Activated T-helper 1 cell treated with anti-CD3 and anti-CD28 coated beads, Interleukin-12 subunit alpha, Interleukin-12 subunit beta, Interleukin-2, Interleukin-4 antibody, amounts not matched to agents 30 ng/mL and 10 ng/mL and 1 ng/mL, durations not matched to agents 14 hours and 24 hours and 36 hours (primary cell): ENCODE measurements at places on chromosomes 16 and 17.

DNA sequence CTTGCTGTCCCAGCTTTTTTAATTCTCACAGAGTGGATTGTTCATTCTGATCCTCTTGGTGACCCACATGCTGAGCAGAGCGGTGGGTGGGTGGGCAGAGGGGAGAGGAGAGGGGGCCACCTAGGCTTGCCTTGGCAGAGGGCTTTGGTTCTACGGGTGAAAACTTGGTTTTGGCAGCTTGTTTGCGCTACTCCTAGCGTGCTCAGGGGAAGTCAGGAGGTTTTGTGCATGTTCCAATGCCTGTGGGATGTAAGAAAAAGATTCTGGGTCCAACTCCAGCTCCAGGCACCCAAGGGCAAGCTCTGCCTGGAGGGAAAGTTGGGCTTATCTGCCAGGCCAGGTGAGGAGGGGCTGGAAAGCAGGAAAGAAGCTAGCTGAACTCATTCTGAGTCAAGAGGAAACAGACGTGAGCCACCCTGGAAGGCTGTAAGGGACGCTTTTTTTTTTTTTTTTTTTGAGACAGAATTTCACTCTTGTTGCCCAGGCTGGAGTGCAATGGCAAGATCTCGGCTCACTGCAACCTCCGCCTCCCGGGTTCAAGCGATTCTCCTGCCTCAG is 169.1 kb downstream of the WSCD1 start:
- no peaks in the 10 kb centered on the region for H3K36me3 ChIP-seq
- no peak overlapping the region for H3K4me3 ChIP-seq
- no peak for DNase-seq

- peak within 1 kb of the TSS; percentile 70 for H3K27ac ChIP-seq
- DNase-seq = peak; percentile 69
- no peaks in the 10 kb centered on the region for H3K27me3 ChIP-seq
- H3K4me1 ChIP-seq = peaks cover 8% of the 10 kb centered on the region
- peaks cover 27% of the 10 kb centered on the region for H3K36me3 ChIP-seq
Measured at GRCh38 chr17:40177275-40177874, at the start of gene RAPGEFL1. RAPGEFL1 (plus strand) TSS chr17:40177470; CDS start chr17:40177862, 392 bp downstream.

DNA sequence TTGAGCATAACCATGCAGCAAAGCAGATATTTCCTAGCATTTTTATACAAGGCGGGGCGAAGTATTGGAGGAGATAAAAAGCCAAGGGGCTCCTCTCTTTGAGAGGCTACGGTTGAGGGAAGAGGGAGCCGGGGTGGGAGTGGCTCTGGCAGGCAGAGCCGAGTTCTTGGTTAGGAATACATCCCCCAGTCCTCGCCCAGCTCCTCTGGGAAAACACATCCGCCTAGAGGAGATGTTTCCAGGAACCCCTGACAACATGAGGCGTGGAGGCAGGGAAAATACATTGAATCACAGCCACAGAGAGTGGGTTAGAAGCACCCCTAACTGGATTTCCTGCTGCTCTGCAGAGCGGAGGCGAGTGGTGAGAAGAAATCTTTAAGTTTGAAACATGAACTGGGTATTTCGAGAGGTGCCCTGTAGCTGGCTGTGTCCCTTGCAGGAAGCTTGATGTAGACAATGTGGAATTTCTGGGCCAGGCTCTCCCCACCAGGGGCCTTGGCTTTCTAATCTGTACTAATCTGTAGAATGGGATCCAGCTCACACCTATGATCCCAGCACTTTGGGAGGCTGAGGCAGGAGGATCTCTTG is 27.3 kb downstream of the TTYH2 start:
- H3K27me3 ChIP-seq = no peaks in the 10 kb centered on the region
- no peaks in the 10 kb centered on the region for H3K4me1 ChIP-seq
- DNase-seq = no peak
- H3K4me3 ChIP-seq = no peak overlapping the region
- H3K27ac ChIP-seq = no peak overlapping the region

DNA sequence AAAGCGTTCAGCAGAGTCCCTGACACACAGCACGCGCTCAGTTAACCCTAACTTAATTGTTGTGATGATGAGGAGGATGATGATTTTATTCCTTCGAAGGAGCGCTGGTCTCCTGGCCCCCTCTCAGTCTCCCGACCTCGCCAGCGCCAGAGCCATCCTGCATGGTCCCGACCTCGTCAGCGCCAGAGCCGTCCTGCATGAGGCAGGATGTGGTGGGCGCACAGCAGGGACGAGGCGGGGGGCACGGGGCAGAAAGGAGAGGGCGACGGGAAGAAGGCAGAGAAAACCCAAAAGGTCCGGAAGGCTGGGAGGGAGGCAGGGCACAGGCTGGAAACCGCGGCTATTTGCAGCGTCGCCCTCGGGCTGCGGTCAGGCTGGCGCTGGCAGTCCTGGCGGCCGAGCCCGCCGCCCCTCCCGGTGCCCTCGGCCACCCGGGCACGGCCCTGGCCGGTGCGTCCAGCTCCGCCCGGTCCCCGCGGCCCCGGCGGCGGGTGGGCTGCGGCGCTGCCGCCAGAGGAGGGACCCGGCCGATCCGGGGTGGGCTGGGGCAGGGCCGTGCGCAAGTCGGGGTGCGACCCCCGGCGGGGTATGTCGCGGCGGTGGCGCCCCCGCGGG is 3.0 kb upstream of the TAC4 start:
- peaks cover 3% of the 10 kb centered on the region for H3K36me3 ChIP-seq
- H3K27ac ChIP-seq = peak overlapping the region; percentile 1
- H3K4me1 ChIP-seq = peaks cover 12% of the 10 kb centered on the region
- no peak for DNase-seq

DNA sequence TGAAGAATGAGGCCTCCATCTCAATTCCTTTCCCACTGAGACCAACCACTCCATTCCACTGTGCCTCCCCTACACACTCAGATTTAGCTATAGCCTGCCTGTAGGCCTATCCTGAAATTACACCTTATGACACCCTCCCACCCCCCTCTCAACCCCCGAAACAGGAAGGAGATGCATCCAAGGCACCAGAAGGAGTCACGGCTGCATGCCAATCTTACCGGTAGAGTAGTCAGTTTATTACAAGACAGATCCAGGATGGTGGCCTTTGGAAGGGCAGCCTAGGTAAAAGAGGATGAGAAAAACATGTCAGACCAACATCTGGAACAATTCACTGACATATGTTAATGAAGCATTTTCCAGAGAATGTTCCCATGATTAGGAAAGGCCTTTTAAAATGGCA is 2.6 kb downstream of the LRRC59 start:
- DNase-seq = no peak
- H3K4me1 ChIP-seq = peaks cover 36% of the 10 kb centered on the region
- no peaks in the 10 kb centered on the region for H3K27me3 ChIP-seq
- H3K36me3 ChIP-seq = peaks cover 44% of the 10 kb centered on the region
- H3K4me3 ChIP-seq = peak overlapping the region; percentile 99

- DNase-seq = no peak
- peaks cover 8% of the 10 kb centered on the region for H3K4me1 ChIP-seq
- no peak overlapping the region for H3K27ac ChIP-seq
- no peak overlapping the region for H3K4me3 ChIP-seq
- H3K36me3 ChIP-seq = peaks cover 54% of the 10 kb centered on the region
Measured at GRCh38 chr16:16048904-16049582, 99.6 kb downstream of the ABCC1 start.

GRCh38 chr16:721765-722540 is 1.0 kb downstream of the ANTKMT start:
- H3K36me3 ChIP-seq = no peaks in the 10 kb centered on the region
- H3K4me3 ChIP-seq = peak overlapping the region; percentile 69
- peaks cover 11% of the 10 kb centered on the region for H3K27me3 ChIP-seq
- no peak overlapping the region for H3K27ac ChIP-seq

- no peaks in the 10 kb centered on the region for H3K4me1 ChIP-seq
- no peak overlapping the region for H3K27ac ChIP-seq
- no peaks in the 10 kb centered on the region for H3K27me3 ChIP-seq
- no peak for DNase-seq
- H3K36me3 ChIP-seq = no peaks in the 10 kb centered on the region
- H3K4me3 ChIP-seq = no peak overlapping the region
Measured at GRCh38 chr16:9404811-9405210, 313.4 kb downstream of the HAPSTR1 start.

GRCh38 chr16:65932350-65933072 is 434.0 kb upstream of the CDH5 start:
- no peak overlapping the region for H3K27ac ChIP-seq
- no peaks in the 10 kb centered on the region for H3K4me1 ChIP-seq
- H3K27me3 ChIP-seq = no peaks in the 10 kb centered on the region
- DNase-seq = no peak

DNA sequence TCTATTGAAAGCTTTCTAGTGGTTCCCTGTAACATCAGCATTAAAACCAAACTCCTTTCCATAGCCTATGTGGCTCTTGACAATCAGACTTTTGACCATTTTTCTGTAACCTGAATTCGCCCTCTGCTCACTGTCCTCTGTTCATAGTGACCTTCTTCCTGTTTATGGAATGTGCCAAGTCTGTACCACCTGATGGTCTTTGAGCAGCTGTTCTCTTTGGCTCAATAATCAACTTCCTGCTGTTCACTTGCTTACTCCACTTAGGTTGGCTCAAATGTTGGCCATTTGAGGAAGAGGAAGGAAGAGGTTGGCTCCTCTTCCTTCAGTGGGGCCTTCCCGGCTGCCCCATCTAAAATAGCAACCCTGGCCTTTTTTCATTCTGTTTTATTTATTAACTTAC is 251.5 kb downstream of the CA10 start:
- H3K27me3 ChIP-seq = no peaks in the 10 kb centered on the region
- H3K4me3 ChIP-seq = no peak overlapping the region
- H3K27ac ChIP-seq = no peak overlapping the region
- DNase-seq = no peak
- no peaks in the 10 kb centered on the region for H3K36me3 ChIP-seq

GRCh38 chr17:7589204-7589868 is 558 bp downstream of the SOX15 start:
- peaks cover 15% of the 10 kb centered on the region for H3K4me1 ChIP-seq
- peaks cover 44% of the 10 kb centered on the region for H3K36me3 ChIP-seq
- DNase-seq = peak; percentile 52

DNA sequence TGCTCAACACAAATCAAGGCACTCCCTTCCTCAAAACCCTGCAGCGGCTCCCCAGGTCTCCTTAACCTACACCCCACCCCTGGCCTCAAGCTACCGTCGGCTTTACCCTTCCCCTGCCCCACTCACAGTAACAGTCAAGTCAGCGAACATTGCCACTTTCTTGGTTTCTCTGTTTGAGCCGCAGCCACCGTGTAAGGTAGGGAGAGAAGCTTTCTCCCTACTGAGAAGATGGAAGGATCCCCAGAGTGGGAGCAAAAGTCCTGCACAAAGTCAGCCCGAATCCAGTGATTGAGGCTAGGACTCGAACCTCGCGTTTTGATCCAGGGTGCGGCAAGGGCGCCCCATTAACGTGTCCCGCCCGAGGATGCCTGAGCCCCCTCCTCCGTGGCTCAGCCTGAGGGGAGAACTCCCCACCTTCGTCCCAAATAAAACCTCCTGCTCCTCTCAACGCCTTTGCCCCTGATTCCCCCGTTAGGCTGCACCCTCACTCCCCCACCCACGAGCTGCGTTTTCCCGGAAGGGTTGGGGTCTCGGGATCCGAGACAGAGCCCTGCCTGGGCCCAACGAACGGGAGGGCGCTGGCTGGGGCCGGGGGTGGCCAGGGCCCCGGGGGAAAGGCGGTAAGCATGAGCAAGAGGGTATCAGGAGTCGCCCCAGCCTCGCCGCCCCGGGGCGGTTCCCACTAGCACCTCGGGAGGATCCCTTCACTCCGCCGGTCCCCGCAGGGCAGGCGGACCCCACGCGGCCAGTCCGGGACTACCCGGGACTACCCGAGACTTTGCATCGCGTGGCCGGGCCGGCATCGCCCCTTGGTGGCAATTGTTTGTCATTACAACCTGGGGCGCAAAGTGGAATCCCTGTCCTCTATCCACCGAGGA is 9.9 kb upstream of the NAGS start:
- no peaks in the 10 kb centered on the region for H3K36me3 ChIP-seq
- DNase-seq = peak; percentile 55
- H3K4me1 ChIP-seq = no peaks in the 10 kb centered on the region
- peaks cover 28% of the 10 kb centered on the region for H3K27me3 ChIP-seq
- H3K27ac ChIP-seq = no peak overlapping the region
- H3K4me3 ChIP-seq = no peak overlapping the region

DNA sequence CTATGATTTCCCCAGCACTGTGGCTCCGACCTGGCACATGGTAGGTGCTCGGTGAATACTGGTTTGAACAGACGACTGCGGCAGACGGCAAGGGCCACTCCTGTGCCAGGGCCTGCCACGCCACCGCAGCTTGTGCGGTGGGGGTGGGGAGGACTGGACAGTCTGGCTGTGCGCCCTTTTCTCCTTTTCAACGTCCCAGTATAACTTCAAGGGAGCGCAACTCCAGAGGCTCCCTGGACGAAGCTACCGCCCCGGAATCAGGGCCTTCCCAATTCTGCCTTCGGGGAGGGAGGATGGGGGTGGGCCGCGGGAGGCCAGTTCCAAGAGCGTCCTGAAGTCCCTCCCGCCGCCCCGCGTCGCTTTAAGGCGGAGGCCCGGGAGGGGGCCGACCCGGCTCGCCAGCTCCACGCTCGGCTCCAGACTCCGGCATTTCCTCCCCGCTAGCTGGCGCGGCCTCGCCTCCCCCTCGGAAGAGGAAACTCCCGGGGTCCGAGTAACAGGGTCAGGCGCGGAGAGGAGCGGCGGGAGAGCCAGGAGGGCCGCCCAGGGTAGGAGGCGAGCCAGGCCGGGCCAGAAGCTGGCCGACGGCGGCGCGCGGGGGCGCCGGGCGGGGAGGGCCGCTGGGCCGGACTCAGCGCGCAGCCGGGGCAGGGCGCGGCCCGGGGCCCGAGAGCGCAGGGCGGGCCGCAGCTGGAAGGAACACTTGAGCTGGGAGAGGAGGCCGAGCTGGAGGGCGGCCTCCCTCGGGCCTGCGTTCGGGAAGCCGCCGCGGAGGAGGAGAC is at the start of gene ITPRIPL2:
Gene ITPRIPL2, plus strand, starts transcription at position 388 of the 782 bp plus-strand sequence. CDS start 498 bp downstream, outside the sequence.
- H3K4me1 ChIP-seq = peaks cover 31% of the 10 kb centered on the region
- H3K36me3 ChIP-seq = peaks cover 15% of the 10 kb centered on the region
- peak within 1 kb of the TSS; percentile 81 for H3K27ac ChIP-seq

- no peaks in the 10 kb centered on the region for H3K27me3 ChIP-seq
- H3K36me3 ChIP-seq = peaks cover 57% of the 10 kb centered on the region
- DNase-seq = no peak
- H3K4me1 ChIP-seq = no peaks in the 10 kb centered on the region
- no peak overlapping the region for H3K4me3 ChIP-seq
Measured at GRCh38 chr17:82949984-82950383, 110.2 kb upstream of the ZNF750 start.

DNA sequence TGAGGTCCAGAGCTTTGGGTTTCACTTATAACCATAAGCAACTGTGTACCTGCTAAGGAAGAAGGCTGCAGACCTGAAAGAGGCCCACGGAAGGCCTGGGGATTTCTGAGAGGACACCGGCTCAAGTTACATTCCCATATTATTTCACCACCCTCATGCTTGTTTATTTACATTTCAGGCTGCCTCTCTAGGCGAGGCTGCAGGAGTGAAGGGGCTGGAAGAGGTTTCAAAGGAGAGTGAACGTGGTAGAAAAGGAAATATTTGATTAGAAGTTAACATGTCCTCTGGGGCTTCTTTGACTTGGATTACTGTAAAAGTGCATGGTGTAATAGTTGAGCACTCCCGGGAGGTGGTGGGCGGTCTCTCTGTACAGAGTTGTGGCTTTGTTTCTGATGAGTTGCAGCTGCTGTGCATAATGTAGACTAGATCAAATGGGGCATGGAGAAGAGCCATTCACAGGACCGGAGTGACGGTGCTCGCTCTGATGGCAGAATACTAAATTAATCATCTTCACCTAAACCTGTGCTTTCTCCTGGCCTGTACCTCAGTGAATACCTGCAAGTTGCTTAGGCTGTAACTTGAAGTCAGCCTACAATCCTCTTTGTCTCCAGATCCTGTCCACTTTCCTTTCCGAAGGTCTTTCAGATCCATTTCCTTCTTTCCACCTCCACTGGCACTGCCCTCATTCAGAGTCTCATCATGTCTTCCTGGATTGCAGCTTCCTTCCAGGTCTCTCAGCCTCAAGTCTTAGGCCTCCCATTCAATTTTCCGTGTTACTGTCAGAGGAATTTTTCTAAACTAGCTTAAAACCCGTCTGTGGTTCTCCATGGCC is 1.9 kb upstream of the CPD start:
- H3K36me3 ChIP-seq = peaks cover 13% of the 10 kb centered on the region
- peak overlapping the region; percentile 62 for H3K27ac ChIP-seq
- no peaks in the 10 kb centered on the region for H3K27me3 ChIP-seq
- DNase-seq = no peak
